ENCODE measurements at places on chromosomes 16 and 17.

GRCh38 chr16:85300406-85300968 lies 188.2 kb upstream of the CIBAR2 start:
- DNase-seq = no peak

- no peak for DNase-seq
These were observed 13.1 kb downstream of the MBTPS1 start for GRCh38 chr16:84103678-84104077.

DNA sequence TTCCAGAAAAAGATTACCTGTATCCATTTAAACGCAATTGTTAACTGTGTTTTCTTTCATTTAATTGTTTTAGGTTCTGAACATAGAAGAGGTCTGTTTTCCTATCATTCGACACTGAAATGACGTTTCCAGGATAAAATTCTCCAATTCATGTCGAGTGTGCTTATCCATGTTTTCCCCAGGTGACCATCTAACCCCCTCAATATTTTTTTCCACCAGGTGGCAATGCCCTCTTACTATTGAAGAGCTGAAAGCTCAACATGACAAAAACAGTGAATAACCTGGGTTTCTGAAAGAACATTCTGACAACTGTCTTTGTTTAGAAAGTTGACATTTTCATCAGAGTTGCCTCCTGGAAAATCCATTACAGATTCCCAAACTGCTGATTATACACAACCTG lies 948.7 kb downstream of the KCNJ2 start:
- DNase-seq = no peak

DNA sequence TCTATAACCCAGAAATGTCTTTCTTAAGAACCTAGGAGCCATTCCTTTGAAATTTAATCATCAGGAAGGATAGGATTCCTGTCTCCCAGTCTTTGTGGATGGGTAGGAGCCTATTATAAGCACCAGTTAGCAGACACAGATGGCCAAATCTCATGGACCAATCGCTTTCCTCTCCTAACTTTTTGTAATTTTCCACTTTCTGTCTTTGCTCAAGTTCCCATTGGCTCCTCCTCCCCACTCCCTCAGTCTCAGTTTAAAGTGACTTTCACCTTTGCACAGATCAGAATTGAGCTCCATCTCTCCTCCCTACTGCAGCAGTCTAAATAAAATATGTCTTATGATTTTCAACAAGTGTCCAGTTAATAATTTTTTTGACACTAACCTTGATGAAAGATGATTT lies 192.3 kb downstream of the HS3ST3A1 start:
- DNase-seq = no peak

DNA sequence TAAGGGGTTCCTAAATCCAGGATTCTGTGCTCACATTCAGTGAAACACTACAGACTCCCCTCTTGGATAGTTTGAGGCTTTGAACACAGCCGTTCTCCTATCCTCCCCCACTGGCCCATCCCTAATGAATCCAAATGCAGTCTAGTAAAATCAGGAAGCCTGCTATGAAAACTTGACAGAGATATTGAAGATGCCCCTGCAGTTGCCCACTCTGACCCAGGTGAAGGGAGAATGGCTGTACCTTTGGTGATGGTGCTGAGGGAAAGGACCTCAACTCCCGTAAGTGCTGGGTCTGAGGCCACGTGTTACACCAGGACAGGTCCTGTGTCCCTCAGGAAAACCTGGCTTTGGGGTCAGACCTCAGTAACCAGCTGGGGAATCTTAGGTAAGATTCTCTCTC lies 54.4 kb downstream of the SF3B3 start:
- no peak for DNase-seq

GRCh38 chr17:82241926-82242697 lies 13.3 kb downstream of the SLC16A3 start:
- DNase-seq = no peak

DNA sequence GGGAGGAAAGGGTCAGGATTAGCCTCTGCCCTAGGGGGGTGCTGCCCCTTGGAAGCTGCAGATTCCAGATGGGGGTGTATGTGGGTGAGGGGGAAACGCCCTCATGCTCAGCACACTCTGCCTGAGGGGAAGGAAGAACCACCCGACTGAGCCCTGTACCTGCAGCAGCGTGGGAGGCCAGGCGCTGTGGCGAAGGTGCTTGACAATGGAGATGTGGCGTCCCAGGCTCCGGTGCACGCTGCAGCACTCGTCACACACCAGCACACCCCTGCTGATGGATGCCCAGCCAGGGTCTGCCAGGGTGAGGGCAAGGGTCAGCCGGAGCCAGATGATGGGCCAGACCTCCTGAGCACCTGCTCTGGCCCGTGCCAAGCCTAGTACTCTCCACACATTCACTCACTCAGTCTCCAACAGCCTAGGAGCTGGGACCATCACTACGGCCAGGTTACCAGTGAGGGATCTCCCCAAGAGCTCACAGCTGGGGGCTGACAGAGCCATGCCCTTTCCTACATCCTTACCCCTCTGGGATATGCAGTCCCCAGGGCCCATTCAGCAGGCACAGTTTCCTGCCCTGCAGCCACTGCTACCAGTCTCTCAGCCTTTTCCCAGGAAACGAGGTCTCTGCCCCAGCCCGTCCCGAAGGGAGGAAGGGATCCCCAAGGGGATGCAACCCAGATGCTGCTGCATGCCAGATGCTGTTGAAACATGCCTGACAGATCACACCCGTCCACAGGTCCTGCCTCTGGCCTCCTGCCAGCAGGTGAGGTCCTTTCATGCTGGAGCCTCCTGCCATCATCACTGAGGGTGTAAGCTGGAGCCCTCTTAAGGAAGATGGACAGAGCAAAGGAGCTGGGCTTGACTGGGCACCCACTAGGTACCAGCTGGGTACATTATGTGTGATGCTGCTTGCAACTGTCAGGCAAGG lies 5.9 kb downstream of the GIT1 start:
- DNase-seq = no peak

DNA sequence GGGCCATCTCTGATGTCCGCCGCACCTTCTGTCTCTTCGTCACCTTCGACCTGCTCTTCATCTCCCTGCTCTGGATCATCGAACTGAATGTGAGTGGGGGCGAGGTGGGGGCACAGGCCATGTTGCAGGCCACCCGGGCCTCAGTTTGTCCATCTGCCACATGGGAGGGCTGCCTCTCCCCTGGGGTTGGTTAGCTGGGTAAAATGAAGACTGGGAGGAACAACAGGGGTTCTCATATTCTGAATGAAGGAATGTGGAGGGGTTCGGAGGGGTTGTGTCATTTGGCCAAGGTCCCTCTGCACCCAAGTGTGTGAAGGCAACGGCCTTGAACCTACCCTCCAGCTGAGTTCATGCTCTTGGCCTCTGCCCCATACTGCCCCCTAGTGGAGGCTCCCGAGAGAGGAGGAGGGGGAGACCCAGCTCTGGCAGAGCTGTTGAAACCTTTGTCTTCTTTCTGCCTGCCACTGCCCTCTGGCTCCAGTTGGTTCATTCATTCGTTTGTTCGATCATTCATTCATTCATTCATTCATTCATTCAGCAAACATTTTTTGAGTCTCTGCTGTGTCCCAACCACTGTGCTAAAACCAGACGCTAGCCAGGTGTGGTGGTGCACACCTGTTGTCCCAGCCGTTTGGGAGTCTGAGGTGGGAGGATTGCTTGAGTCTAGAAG lies 11.4 kb upstream of the TCAP start:
- no peak for DNase-seq

- no peak for DNase-seq
These were observed 28.8 kb downstream of the ZCCHC14 start for GRCh38 chr16:87463722-87464690.

DNA sequence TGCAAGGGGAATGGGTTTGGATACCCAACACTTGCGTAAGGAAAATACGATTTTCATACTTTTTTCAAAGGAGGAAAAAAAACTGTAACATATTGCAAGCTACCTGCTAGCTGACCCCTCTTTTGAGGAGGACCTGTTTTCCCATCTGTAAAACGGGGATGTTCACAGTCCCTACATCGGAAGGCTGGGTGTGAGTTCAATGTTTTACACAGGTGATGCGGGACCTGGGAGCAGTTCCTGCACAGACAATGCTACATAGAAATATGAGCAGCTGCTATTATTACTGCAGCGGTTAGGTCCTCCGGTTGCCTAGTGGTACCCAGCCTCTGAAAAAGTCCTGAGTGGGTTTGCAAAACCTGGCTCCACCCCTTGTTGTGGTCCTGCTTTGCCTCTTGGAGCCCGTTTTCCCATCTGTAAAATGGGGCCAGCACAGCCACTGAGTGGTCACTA lies 3.5 kb downstream of the SOCS1 start:
- DNase-seq = no peak

- peak; percentile 34 for DNase-seq
These were observed 27.2 kb upstream of the SKAP1 start for GRCh38 chr17:48457080-48457836.

- DNase-seq = no peak
These were observed 2.1 kb upstream of the NAGS start for GRCh38 chr17:44002141-44002848.

GRCh38 chr17:9598661-9599060 lies 22.2 kb downstream of the CFAP52 start:
- no peak for DNase-seq

DNA sequence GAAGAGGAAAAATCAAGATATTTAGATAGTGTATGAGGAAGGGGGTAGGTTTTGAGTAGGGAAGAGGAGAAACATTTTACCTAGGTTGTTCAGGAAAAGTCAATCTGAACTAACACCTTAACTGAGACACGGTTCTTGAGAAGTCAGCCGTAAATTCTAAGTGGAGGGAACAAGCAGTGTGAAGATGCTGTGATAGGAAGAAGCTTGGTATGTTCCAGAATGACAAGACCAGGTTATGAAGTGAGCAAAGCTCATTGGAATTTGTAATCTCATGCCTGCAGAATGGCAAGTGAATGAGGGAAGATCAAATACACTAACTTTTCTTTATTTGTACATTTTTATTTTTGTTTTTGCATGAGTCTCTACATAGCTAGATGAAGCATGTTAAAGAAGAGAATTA lies 307.6 kb downstream of the ZFHX3 start:
- no peak for DNase-seq

DNA sequence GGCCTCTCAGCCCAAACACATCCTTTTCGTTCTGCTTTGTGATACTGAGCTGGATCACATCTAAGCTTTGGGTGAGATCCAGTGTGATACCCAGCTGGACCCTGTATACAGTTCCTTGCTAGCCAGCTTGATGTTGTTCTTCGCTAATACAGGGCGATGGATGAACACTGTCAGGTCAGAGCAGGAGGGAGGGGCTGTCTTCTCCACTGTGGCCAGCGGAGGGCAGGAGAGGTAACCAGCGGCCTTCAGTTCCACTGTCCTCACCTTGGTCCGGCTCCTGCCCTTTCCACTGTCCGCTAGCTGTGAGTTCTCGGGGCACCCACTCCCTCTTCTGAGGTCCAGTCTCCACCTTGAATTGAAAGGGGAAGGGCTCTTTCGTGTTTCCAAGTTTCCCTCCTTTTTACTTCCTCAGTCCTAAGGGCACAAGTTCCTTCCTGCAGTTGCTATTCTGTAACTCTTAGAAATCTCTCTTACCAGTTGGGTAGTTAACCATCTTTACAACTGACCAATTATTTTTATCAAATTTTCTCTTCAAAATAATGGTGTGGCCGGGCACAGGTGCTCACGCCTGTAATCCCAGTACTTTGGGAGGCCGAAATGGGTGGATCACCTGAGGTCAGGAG lies 3.0 kb upstream of the ZNF213 start:
- no peak for DNase-seq

DNA sequence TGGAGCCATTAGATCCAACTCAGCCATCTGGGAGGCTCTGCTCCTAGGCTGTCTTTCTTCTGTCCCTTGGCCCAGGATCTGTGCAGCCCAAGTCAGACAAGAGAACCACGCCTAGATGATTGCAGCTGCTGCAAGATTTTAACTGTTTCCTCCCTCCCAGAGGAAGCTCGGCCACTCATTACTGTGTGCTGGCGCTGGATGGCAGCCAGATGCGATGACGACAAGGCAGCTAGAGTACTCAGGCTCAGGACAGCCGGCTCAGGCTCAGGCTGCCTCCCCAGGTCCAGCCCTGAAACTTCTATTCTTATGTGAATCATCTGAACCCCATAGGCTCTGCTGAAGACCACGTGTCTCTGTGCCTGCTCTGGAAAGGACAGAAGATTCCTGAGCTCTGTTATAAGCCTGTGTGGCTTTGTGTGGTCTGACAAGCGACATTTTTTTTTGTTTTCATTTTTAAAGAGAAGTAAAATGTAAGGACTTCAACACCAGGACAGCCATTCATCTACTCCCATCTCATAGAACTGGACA lies 32.1 kb upstream of the FBXW10B start:
- peak; percentile 76 for DNase-seq

DNA sequence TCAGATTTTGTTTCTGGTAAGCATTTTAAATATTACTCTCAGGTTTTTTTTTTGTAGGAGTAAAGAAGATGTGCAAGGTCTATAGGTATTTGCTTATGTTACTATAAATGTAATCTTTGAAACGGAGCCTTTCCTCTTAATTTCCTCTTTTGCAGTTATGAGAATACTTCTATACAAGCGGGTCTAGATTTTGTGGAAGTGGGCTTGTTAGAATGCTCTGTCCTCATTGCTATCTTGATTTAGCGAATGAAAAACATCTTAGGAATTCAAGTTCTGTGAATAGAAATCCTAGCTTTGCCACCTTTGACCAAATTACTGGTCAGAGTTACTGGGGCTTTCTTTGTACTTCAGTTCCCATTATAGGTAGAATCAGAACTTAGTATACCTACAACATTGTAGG lies 80.3 kb downstream of the EFCAB13 start:
- no peak for DNase-seq

- DNase-seq = peak; percentile 27
These were observed 28.7 kb upstream of the GAS7 start for GRCh38 chr17:10226930-10227695.

- DNase-seq = no peak
These were observed 36.5 kb upstream of the C17orf78 start for GRCh38 chr17:37339321-37339720.

DNA sequence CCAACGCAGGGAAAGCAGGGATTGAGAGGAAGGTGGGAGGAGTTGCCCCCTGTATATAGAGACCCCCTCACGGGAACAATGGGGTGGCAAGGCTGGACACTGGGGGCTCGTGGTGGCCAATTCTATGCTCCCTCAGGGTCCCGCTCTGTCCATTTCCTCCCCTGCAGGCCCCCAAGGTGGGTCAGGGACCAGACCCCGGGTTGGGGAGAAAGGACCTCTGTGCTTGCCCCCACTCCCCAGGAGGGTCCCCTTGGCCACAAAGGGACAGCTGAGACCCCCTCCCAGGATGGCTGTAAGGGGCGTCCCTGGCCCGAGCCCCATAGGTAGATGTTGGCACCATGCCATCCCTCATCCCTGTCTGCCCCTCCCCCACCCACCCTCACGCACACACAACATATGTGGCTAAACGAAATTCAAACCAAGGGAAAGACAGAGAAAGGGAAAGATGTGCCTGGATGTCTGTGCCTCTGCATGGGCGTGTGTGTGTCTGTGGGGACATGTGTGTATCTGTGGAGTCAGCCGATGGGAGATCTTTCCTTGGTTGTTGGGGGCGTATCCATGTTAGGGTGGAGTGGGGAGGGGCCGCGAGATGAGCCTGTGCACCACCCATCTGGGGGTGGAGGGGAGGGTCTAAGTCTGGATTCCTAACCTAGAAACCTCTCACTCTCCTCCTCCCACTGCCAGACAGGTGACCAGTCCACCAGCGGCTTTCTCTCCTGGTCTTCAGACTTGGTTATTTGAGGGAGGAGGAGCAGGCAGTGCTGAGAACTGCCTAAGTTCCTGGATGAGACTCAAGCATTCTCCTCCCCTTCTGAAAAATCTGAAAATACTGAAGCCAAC lies 642 bp upstream of the NEUROD2 start:
- no peak for DNase-seq
